Gastroesophageal sphincter (tissue), 4 donors: ENCODE measurements at places on chromosomes 5 and 9. TPM values are rescaled to one million over a fixed set of nuclear protein-coding genes. Genes with fewer than 3 reads are reported as not detected.

DNA sequence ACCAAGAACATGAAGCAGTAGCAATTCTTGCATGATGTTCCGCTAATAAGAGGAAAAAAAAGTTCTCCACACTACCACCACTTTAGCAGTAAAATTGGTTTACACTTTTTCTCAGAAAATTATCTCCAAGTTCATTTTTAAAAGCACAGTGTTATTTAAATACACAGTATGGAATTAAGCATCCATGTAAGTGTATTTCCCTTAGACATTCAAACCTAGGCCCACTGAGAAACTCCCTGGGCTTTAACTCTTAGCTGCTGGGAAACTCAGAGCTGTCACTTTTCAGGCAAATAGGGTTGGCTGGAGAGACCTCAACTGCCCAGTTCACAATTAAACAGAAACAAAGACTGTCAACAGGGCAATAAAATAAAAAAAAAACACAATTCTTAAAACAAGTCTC is 2.7 kb downstream of the GNAQ start:
- no peak for ATAC-seq

GRCh38 chr5:135376961-135377624 is 21.9 kb downstream of the MACROH2A1 start:
- ATAC-seq: no peak

The STKLD1 gene
- total RNA-seq: 0.93 TPM

The FABP6 gene
- not detected for total RNA-seq
